ENCODE measurements at places on chromosomes 16 and 17.

DNA sequence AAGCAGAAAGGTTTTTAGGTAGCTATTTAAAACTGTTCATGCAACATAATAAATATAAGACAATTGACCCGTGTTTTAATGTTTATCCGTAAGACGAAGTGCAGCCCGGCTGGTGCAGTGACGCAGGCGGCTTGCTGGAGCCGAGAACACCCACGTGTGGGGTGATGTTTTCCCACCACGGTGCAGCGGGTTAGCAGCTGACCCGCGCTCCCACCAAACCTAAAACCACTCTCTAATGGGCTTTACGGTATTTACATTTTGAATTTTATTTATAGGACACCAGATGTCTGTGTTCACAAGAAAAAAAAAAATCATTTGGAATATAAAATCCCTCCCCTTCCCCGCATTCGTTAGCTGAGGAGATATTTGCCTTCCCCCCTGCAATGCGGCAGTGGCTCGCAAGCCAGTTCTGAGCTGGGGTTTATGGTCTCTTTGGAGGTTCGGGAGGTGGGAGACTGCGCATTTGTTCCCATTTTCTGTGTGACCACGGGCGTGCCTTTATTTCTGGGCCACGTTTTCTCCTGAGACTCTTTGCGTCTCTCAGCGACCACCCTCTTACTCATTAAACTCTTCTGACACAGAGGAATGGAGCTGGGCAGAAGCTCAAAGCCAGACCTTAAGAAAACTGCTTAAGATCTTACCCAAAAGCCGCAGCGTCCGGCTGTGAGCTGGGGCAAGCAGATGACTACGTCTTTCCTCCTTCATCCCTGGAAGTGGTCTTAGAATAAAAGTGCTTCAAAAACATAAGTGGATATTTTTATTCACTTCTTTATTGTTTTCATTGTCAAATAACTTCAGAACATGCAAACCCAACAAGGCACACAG is 301.1 kb downstream of the IRF8 start:
- DNase-seq = no peak

DNA sequence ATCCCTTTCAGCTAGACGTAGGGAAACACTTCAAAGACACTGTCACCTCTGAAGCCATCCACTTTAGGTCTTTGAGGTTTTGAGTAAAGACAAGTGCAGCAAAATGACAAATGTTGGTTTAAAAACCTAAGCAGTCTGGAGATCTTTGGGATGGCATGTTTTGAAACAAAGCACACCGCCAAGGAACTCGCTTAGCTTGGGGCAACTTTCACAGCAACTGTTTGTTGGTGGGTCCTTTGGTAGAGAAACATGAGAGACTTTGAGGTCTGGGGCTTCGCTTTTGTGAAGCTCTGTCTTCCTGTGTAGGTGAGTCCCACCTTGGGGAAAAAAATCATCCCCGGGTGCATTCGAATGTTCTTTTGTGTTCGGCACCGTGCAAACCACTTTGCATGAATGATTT is 357.5 kb downstream of the SNX29 start:
- DNase-seq = no peak

GRCh38 chr17:46818316-46818928 is at the start of gene WNT3:
Gene WNT3 (minus strand): TSS chr17:46818692. CDS start chr17:46818597, 95 bp downstream.
- DNase-seq = no peak

DNA sequence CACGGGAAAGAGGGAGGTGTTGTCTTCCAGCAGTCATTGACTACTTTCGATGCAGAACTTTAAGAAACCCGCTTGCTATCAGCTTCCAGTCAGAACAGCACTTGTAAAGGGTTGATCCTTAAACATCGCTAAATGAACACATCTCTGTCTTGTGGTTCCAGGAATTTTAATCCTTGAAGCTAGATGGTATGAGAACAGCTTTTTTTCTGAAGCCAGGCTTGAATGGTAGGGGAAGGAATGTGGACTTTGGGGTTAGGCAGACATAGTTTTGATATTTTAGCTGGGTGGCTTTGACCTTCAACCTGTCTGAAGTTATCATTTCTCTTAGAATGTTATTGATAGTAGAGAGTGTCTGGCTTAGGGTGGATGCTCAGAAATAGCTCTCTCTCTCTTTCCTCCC is 81.1 kb downstream of the RGS9 start:
- DNase-seq = no peak

- no peak for DNase-seq
These were observed 43.1 kb downstream of the HSD17B2 start for GRCh38 chr16:82078125-82078524.

- no peak for DNase-seq
These were observed 4.8 kb downstream of the CDK5R1 start for GRCh38 chr17:32491371-32492263.

- DNase-seq = no peak
These were observed 1091.0 kb downstream of the CDH8 start for GRCh38 chr16:60945225-60945624.

DNA sequence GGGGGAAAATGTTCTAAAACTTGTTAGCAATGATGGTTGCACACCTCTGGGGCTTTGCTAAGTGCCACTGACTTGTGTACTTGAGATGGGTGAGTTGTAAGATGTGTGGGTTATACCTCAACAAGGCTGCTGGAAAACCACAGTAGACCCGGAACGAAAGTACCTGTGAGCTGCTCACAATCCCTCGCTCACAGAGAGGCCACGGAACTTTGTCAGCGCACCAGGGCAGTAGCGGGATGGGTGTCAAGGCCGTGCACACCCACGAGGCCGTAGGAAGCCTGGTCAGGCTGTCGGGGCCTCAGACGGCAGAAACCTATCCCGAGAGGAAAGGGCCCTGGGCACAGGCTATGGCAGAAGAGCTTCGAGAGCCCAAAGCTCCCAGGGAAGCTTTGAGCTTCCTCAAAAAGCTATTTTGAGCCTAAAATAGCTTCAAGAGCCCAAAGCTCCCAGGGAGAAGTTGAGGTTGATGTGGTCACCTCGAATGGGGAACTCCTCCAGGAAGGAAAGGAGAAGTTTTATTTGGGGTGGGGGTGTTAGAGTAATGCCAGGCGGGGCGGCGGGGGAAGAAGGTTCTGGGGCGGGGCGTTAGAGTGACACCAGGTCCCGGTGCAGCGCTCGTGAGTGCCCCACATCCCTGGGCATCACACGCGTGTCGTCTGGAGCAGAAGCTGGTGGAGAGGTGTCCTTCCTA is 19.0 kb downstream of the CBFA2T3 start:
- no peak for DNase-seq

GRCh38 chr16:86044241-86044671 is 145.3 kb downstream of the IRF8 start:
- peak; percentile 5 for DNase-seq

- DNase-seq = no peak
These were observed 11.4 kb upstream of the CCL1 start for GRCh38 chr17:34374457-34374856.
